NCI-H1092 treated with DMSO at 0.1 percent for 48 hours (cell line): ENCODE measurements at places on chromosomes 2 and 18.
A peak's percentile ranks its signal among the peaks of the same experiment; 100 is the strongest.

DNA sequence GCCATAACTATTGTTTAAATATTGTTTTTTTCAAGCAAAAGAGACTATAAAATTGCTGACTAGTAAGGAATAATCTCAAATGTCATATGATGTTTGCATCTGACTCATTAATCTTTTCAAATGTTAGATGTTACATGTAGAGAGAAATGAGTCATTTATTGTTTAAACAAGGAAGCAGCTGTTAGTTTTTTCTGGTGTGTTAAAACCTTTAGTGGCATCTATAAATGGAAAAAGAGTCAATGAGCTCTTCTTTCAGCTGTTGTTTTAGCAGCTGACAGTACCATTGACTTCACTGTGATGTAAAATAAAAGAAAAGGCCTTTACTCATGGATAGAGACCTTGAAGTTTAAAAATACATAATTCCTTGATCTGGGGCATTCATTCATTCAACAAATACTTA is 1.8 kb upstream of the KLHL41 start:
- DNase-seq: peak; percentile 11

DNA sequence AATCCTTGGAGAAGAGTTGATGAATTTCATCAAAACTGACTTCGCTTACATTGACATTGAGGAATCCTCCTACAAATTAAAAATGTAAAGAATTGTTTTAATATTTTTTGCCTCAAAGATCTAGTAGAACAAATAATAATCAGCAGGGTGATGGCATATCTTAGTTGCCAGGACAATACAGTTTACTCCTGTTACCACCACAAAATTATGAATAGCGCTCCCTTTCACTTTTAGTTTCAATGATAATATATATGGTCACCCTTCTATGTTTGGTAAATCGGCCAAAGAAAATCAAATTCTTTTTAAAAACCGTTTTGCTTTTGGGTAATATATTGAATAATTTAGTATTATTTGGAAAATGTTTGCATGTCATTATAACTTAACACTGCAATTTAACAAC is 39.0 kb downstream of the B4GALT6 start:
- DNase-seq: no peak

DNA sequence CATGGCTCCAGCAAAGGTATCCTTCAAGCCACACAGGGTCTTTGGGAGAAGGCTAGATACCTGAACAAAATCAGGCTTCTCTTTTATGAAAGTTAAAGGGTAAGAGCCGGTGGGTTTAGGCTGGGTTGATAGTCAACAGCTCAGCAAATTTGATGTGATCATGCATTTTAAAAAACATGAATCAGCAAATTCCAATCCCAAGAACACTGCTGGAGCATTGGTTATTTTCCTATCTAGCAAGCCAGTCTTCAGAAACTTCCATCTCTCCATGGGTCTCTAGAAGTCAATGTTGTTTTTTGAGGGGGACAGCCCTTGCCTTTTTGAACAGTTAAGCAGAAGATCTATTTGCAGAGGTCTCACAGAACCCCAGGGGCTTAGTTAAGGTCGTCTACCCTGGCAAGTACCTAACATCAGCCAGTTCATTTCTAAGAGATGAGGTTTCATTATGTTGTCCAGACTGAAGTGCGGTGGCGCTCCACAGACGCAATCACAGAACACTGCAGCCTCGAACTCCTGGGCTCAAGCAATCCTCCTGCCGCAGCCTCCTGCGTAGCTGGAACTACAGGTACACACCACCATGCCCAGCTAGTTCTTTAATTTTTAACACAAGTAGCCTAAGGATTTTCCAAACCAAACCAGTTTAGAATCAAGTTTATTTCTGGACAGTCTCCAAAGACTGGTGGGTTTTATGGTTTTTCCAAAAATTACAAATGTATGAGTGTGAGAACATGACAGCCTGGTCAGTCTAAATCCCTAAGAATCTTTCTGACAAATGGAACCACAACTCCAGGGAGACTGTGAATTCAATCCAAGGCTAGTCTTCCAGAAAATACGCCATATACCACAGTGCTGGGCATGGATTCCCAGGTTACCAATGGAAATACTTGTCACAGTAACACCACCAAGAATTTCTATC is 4.1 kb upstream of the ZCCHC2 start:
- no peak for DNase-seq

DNA sequence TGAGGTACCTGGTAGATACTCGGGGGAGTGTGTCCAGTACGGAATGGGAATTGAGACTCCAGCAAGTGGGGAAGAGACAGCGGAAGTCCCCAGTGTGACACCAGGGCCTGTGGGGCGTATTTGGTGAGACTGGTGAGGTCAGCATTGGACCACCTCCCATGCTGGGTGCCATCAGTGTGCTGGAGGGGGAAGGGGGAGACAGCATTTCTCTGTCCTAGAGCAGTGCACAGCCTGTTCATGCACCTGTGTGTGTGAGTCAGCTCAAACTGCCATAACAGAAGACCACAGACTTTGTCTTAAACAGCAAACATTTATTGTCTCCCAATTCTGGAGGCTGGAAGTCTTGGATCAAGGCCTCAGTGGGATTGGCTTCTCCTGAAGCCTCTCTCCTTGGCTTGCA is 301.8 kb downstream of the GBX2 start:
- DNase-seq: no peak
